Stimulated activated CD4-positive, alpha-beta T cell treated with anti-CD3 and anti-CD28 coated beads, Interleukin-4, amount 100 ng/mL, for 1 hour (primary cell): ENCODE measurements at places on chromosomes 1 and 21.

DNA sequence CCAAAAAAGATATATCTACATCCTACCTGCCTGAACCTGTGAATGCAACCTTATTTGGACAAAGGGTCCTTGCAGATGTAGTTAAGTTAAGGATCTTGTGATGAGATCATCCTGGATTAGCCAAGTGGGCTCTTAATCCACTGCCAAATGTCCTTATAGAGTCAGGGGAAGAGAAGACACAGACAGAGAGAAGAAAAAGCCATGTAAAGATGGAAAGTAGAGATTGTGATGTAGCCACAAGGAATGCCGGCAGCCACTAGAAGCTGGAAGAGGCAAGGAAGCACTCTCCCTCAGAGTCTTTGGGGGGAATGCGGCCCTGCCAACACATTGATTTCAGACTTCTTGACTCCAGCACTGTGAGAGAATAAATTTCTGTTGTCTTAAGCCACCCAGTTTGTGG, 16.2 kb downstream of the HSD11B1 start:
- DNase-seq, result no peak

DNA sequence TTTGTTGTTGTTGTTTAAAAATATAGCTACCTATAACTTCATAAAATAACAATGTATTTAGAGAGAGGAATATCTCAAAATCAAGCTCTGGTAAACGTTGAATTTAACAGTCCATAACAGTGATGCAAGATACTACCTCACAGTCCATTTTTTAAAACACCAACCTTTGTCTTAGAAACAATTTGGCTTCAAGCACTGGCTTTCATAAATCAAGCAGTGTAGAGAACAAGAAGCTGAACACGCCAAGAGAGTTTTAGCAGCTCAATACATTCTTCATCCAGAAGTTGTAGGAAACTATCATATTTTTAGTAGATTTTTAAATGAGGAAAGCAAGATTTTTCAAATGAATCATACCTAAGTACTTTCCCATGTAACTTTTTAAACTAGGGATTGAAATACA, 334.3 kb upstream of the ADAMTS5 start:
- DNase-seq, result no peak

- DNase-seq, result no peak
These were observed 905 bp downstream of the BARHL2 start for GRCh38 chr1:90716243-90716551.

DNA sequence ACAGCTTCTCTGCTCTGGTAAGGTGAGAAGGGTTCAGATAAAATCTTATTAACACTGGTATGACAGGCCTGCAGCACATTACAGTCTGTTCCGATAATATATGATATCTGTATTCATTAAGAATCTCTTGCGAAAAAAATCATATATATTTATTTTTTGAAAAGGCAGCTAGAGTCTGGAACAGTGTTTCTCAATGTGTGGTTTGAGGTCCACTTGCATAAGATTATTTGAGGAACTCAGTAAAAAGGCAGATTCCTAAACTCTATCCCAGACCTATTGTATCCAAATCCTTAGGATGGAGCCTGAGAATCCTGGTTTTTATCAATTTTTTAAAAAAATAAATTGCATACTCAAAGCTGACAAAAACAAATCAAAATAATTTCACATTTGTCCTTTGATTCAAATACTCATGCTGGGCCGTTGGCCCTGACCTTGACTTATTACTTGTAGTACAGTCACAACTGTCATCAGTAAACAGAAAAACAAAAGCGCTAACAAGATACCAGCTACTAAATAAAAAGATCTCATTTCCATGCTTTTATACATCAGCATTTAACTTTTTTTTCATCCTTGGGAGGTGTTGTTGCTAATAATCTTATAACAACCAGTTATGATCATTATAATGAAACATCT, 60.6 kb downstream of the RGS2 start:
- DNase-seq, result no peak
